Activated CD4-positive, alpha-beta T cell treated with anti-CD3 and anti-CD28 coated beads, Interleukin-2, amount 50 U/mL, for 16 hours (primary cell): ENCODE measurements at places on chromosomes 1 and 21.

GRCh38 chr1:219444474-219444873 lies 168.4 kb downstream of the ZC3H11B start:
- no peak for DNase-seq

- DNase-seq: no peak
Observed at GRCh38 chr21:38923429-38923828, 117.7 kb downstream of the ETS2 start.

GRCh38 chr1:222790115-222790514 lies 24.7 kb upstream of the DISP1 start:
- no peak for DNase-seq

- DNase-seq: peak; percentile 63
Observed at GRCh38 chr1:209710093-209710492, 5.4 kb downstream of the HSD11B1 start.

GRCh38 chr1:31788825-31789256 lies 24.7 kb upstream of the ADGRB2 start:
- DNase-seq: no peak

- DNase-seq: peak; percentile 71
Observed at GRCh38 chr1:160205242-160206035, at the start of gene PEA15. Gene PEA15 (plus strand): TSS chr1:160205384. CDS start chr1:160211545, 6,161 bp downstream.

GRCh38 chr1:24898909-24899439 lies 31.1 kb downstream of the RUNX3 start:
- DNase-seq: no peak

DNA sequence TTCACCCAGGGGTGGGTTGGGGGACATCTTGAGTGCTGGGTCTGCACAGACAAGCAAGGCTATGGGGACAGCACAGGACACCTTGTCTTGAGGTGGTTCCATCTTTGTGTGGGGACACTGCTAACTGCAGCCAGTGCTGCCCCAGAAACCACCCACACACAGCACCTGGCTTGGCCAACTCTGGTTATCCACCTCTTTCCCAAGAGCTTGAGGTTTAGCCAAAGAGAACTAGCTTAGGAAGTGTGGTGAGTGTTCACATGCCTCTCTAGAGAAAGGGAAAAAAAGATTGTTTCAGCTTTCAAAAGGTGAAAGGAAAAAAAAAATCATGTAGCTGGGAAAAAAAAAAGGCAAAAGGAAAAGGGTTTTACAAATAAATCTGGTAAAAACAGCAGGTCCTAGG lies 32.4 kb downstream of the BCAR3 start:
- DNase-seq: no peak
